ENCODE measurements at places on chromosomes 11 and 22. TPM values are rescaled to one million over a fixed set of nuclear protein-coding genes. Genes with fewer than 3 reads are reported as not detected.

ESAM gene
- total RNA-seq = 84.0 TPM

DNA sequence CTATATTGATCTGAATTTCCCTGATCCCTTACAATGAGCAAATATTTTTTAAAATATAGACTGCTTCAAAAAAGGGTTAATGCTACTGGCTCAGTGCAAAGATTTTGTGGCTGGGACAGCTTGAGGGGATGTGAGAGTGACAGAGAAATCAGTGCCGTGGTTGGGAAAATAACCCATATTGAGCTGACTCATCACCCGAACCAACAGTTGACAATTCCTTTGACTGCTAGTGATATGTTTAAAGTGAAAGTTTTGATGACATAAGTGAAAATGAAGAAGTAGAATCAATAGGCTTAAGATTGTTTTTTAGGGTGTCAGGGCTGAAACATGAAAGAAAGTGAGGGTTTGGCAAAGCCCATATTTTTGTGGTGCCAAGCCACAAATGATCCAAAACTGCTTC lies 257.1 kb upstream of the TENM4 start:
- no peak for DNase-seq

- DNase-seq = no peak
These were observed 81.0 kb downstream of the SLC36A4 start for GRCh38 chr11:93116641-93117441.

F2 gene
- not detected for total RNA-seq

CASP5 gene
- total RNA-seq = 0.29 TPM

GRCh38 chr11:37671321-37671720 lies 1073.3 kb upstream of the RAG2 start:
- no peak for DNase-seq

RAG1 gene
- 0.35 TPM for total RNA-seq

EIF4ENIF1 gene
- total RNA-seq = 23.8 TPM

DNA sequence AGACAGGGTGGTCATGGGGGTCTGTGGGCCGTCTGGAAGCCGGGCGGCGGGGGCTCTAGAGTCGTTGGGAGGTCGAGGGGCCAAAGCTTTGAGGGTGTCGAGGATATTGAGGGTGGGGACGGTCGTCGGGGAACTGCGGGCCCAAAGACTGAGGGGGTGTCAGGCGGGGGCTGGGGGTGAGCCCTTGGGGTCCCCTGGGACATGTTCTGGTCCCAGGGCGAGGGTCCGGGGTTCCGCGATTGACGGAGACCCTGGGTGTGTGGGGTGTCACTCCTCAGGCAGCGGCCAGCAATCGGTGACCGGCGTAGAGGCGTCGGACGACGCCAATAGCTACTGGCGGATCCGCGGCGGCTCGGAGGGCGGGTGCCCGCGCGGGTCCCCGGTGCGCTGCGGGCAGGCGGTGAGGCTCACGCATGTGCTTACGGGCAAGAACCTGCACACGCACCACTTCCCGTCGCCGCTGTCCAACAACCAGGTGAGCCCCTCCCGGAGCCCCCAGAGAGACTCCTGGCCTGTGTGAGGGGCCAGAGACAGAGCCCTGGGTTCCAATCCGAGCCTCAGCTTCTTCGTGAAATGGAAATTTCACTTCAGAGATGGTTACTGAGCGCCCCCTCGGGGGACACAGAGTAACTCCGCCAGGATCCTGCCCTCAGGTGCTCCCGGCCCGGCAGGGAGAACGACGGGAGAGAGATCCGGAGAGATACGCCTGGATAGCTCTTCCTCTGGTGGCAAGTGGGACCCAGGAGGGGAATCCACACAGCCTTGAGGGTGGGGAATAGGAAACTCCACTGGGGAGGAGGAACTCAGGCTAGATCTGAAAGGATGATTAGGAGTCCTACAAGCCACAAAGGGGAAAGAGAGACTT lies 714 bp downstream of the SDF2L1 start:
- DNase-seq = no peak

DNA sequence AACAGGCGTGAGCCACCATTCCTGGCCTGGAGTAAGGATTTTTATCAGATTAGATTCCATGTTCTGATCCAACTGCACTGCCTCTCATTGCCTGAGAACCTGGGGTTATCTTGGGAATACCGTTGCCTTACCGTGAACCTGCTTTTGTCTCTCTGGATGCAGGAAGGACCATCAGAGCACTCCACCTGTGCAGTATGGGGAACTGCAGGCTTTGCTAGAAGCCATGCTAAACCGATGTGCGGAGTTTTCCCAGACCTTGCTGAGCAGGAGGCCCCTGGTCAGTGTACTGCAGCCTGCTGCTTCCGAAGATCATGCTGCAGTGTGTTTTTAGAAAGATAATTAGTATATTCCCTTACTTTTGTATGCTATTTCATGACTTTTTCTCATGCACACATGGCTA lies 43.6 kb downstream of the MEI1 start:
- no peak for DNase-seq

DNA sequence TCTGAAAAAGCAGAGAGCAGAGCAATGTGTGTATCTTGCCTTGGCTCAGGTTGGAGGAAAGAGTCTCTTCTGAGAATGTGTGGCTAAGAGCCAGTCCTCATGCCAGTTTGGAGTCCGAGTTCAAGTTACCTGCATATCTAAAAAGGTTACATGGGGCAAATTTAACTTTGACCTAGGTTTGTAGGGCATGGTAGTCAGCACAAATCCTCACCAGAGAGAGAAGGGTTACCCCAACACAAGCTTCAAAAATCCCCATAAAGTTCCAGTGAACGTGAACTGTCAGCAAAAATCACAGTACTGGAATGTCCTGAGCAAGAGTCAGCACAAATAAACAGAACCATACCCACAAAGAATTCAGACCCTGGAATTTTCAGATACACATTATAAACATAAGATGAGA lies 13.8 kb downstream of the SDHD start:
- DNase-seq = no peak

GRCh38 chr22:23315341-23315917 lies 135.1 kb downstream of the BCR start:
- no peak for DNase-seq

- no peak for DNase-seq
These were observed 419.2 kb upstream of the SYN3 start for GRCh38 chr22:33477120-33478111.

OR2AG1 gene
- total RNA-seq = not detected

GRCh38 chr11:124219126-124219525 lies 21.8 kb upstream of the OR8G1 start:
- DNase-seq = no peak

HTR3B gene
- not detected for total RNA-seq

SEPTIN3 gene
- 0.55 TPM for total RNA-seq

- DNase-seq = no peak
These were observed 298.3 kb downstream of the KIRREL3 start for GRCh38 chr11:126702165-126702720.

GRCh38 chr11:132358573-132358953 lies 988.1 kb downstream of the NTM start:
- DNase-seq = no peak

- DNase-seq = no peak
These were observed 41.9 kb downstream of the MED15 start for GRCh38 chr22:20549232-20549841.

All from mesenteric fat pad (tissue), 1 donor.